Stimulated activated naive CD4-positive, alpha-beta T cell (primary cell): ENCODE measurements at places on chromosomes 11 and 22.

DNA sequence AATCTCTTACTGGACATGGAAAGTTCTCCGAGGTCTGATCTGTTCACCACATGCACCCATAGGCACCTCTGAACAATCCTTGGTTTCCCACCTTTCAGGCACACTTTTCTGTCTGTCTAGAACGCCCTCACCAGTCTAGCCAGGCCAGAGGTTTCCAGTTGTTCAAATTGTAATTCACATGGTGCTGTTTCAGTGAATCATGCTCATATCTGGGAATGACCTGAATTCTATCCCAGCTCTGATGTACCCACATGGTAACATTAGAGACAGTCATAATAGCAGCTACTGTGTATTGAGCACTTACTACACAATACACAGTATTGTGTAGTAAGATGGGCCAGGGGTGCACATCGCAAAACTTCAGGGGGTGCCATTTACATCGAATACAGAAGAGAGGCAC is 138.2 kb downstream of the COMMD9 start:
- DNase-seq, result no peak

DNA sequence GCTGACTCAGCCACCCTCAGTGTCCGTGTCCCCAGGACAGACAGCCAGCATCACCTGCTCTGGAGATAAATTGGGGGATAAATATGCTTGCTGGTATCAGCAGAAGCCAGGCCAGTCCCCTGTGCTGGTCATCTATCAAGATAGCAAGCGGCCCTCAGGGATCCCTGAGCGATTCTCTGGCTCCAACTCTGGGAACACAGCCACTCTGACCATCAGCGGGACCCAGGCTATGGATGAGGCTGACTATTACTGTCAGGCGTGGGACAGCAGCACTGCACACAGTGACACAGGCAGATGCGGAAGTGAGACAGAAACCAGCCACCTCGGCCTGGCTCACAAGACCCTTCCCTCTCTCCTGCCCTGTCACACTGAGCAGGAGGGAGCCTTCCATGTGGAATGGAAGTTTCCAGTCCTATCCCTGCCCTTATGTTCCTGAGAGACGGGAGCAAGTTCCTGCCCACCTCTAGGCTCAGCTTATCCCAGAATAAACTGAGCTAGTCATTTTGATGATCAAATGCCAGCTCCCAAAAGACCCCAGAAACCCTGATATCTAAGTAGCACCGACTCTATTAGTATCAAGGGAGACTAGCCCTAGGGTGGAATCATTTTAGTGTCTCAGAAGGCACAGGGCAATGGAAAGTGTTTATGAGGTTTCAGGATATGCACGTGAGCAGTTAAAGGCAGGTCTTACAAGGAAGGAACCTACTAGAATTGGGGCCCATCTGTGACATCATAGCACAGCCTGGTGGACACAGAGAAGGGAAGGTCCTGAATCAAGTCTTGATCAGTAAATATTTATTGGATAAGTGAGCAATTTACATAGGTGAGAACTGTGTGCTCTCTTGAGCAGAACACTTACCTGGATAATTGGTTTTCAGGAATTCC is 6.3 kb upstream of the IGLL5 start:
- peak; percentile 7 for DNase-seq

DNA sequence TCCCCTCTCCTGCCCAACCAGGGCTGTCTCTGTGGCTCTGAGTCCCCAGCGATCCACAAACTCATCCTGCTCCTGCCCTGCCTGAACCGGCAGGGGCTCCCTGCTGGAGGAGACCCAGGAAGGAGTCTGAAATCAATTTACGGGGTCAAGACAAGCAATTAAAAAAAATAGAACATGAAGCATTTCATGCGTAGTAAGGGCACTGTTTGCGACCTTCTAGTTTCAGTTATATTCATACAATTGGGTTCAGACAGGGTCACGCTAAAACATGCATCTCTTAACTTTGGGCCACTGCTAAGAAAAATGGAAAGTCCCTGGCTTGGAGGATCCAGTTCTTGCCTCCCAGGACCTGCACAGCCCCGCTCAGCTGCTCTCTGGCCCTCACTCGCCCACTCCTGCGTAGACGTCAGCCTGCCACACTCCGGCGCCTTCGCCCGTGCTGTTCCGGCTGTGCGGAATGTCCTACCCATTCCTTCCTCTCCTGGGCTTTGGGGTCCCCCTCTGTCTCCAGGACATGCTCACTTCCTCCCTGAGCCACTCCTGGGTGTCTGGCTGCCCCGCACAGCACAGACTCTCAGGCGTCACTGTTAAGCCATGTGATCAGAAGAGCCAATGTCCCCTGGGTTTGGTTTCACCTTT is 12.8 kb downstream of the NFAM1 start:
- no peak for DNase-seq

- no peak for DNase-seq
These were observed 62.0 kb upstream of the RASD2 start for GRCh38 chr22:35478633-35479107.

- DNase-seq, result no peak
These were observed 6.7 kb downstream of the IL18 start for GRCh38 chr11:112156956-112157766.

DNA sequence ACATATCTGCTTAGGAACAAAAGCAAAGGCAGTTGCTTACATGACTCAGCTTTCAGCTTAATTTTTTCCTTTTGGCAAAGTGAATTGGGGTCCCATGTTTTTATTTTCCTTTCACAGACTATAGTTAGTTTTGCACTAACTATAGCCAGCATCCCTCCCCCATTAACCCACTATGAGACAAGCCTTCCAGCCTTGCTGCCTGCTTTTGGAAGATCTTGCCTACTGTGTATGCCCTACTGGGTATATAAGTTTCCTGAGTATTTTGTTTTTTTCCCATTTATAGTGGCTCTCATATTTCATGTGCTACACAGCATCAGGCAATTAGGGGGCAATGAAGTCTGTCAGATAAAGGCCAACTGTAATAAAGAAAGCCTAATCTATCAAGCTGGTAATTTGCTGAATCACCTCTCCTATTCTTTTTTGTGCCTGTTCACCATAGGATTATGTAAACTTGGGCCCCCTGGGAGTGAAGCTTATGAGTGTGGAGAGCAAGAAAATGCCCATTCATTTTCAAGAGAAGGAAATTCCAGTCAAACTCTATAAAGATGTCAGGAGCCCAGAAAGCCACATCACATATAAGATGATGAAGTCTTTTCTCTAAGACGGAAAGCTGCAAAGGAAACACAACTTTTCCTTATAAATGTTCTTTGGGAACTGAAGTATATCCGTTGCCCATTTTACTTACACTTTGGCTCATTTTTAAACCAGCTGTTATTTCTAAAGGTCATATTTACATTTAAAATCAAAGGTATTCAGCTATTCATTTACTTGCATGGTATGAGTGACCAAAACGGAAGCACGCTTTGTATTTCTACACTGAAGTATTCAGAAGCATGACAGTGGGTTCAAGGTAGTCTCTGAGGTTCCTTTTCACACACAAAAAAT is 64.0 kb downstream of the CCDC83 start:
- no peak for DNase-seq

- no peak for DNase-seq
These were observed 287.6 kb downstream of the CASP12 start for GRCh38 chr11:104610635-104611034.

GRCh38 chr22:48488149-48488551 is 1339.5 kb downstream of the BRD1 start:
- DNase-seq, result no peak

DNA sequence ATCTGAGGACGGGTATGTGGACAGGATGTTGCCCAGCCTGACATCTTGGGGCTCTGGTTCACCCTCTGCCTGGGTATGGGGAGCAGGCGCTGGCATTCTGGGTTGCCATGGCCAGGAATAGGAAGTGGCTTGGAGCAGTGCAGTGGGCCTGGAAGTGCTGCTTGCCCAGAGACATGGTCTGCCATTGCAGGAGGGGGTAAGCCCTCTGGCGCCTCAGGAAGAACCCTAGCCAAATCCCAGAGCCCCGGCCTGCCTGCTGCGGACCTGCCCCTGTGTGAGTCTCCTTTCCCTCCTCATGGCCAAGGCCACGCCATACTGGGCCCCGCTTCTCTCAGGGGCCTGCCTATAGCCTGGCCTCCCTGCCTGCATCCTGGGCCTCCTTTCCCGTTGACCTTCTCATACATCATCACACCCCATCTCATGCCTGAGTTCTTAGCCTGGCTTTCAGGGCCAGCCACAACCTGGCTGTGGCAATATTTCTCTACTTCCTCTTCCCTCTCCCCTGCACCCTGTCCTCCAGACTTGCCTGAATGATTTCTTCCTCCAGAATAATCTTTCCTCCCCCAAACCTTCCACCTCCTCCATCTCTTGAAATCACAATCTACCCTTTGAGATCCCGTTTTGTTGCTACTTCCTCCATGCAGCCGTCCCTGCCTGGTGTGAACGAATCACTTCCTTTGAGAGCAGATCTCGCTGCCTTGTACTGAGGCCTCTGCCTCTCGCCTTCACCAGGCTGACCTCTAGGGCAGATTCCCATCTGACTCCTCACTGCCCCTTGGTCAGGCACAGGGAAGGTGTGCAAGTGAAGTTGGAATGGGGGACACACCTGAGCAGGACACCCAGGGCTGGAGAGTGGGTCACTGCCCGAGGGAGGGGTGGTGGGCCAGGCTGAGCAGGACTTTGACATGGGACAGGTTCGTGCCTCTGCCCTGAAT is 5.2 kb downstream of the CAPN5 start:
- no peak for DNase-seq

DNA sequence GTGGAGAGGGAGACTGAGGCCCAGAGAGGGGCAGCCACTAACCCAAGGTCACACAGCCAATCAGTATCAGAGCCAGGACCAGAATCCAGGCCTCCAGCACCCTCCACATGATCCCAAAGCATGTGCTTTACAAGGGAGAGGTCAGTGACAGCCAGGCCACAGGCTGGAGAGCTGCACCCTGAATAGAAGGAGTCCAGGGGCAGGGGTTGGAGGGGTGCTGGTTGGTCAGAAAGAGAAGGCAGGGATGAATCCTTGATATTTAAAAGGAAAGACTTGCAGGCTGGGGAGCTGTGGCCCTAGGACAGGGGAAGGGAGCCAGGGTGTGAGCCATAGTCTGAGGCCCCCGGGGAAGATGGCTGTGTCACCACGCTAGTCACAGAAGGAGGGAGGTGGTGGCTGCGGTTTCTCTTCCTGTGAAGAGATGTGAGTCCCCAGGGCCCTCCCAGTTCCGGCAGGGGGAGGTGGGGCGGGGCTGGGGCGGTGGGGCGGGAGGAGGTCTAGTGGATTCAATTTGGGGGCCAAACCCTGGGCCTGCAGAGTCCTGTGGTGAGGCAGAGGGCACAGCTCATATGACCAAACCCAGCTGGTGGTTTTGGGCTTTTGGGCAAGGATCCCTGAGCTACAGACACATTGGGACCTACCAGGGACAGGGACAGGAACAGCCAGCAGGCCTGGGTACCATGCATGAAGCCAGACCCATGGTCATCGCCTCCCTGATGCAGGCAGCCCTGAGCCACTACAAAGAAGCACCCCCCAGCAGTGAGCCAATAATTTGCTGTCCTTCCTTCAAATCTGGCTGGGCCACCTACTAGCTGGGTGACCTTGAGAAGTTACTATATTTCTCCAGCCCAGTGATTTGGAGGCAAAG is 14.0 kb downstream of the RAC2 start:
- peak; percentile 84 for DNase-seq

DNA sequence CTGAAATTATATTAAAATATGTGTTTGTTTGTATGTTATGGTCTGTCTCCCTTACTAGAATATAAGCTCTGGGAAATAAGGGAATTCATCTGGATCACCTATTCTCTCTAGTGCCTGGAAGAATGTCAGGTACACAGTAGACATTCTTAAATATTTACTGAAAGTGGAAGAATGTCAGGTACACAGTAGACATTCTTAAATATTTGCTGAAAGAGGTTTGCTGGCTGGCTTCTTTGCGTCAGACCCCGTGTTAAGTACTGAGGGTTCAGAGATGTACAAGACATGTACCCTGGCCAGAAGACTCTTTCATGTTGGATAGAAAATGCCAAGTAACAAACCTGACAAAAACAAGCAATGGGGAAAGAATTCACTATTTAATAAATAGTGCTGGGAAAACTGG is 199.1 kb downstream of the INSC start:
- no peak for DNase-seq

GRCh38 chr11:45618897-45619296 is 46.5 kb downstream of the CHST1 start:
- DNase-seq, result no peak

- DNase-seq, result no peak
These were observed 1.9 kb downstream of the TMEM45B start for GRCh38 chr11:129817534-129818051.

- no peak for DNase-seq
These were observed 18.4 kb downstream of the FAM118B start for GRCh38 chr11:126229858-126230540.

DNA sequence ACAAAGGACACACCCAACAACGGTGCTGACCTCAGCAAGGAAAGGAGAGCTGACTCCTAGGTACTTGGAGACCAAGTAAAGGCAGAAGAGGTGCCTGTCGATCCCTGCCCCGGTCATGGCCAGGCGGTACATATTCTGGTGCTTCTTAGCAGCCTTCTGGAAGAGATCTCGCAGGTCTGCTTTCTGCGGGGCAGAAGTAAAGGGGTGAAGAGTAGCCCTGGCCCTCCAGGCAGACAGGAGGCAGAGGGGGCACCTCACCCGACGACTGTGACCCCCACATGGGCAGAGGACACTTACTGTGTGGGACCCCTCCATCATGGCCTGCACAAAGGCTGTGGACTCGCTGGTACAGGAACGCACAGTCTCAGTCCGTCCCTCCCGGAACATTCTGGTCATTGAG is 7.4 kb downstream of the CPT1B start:
- DNase-seq, result no peak

GRCh38 chr22:43731988-43732387 is 80.1 kb downstream of the EFCAB6 start:
- DNase-seq, result no peak

GRCh38 chr11:7014118-7014517 is 6.0 kb downstream of the ZNF214 start:
- DNase-seq, result no peak

- DNase-seq, result no peak
These were observed 873.6 kb downstream of the OPCML start for GRCh38 chr11:132658696-132659095.

GRCh38 chr11:18457450-18457849 is 1.8 kb downstream of the LDHAL6A start:
- DNase-seq, result no peak

GRCh38 chr22:17113600-17113999 is 7.6 kb downstream of the TMEM121B start:
- DNase-seq, result no peak

DNA sequence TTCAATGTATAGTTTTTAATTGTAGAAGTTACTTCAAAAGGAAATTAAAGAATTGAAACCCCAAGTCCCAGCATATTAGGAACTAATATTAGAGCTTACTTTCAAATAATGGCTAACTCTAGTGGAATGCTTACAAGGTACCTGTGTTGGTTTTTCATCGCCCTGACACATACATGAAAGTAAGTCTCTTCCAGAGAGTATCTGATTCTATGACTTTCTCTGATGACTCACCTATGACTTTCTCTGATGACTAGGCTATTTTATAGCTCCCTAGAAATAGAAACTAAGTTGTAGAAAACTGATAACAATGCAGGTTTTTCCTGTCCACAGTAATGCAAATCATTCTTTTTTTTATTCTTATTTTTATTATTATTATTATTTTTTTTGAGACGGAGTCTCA is 33.6 kb upstream of the MMP7 start:
- no peak for DNase-seq
